Suprapubic skin (tissue), 4 donors: ENCODE measurements at places on chromosomes 5 and 9. TPM values are rescaled to one million over a fixed set of nuclear protein-coding genes. Genes with fewer than 3 reads are reported as not detected.

GRCh38 chr5:143511736-143512135 is 108.2 kb upstream of the NR3C1 start:
- H3K4me3 ChIP-seq, result no peak overlapping the region
- H3K36me3 ChIP-seq, result no peaks in the 10 kb centered on the region
- no peak overlapping the region for H3K27ac ChIP-seq
- H3K4me1 ChIP-seq, result peaks cover 13% of the 10 kb centered on the region

DNA sequence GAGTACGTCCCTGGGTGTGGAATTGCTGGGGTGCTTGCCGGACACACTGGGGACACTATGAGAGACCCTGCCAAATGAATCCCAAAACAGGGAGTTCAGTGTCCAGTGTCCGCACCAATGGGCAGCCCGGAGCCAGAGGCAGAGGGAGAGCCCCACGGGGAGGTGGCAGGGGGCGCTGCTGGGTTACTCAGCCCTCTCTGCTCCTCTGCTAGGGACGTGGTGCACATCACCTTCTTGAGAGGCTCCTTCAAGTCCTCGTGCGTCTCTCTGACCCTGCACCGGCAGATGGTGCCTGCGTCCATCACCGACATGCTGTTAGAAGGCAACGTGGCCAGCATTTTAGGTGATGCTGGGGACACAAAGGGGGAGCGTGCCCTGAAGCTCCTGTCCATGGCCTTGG is 20.8 kb downstream of the STKLD1 start:
- H3K27me3 ChIP-seq, result peaks cover 21% of the 10 kb centered on the region
- no peaks in the 10 kb centered on the region for H3K36me3 ChIP-seq
- no peak overlapping the region for H3K4me3 ChIP-seq

DNA sequence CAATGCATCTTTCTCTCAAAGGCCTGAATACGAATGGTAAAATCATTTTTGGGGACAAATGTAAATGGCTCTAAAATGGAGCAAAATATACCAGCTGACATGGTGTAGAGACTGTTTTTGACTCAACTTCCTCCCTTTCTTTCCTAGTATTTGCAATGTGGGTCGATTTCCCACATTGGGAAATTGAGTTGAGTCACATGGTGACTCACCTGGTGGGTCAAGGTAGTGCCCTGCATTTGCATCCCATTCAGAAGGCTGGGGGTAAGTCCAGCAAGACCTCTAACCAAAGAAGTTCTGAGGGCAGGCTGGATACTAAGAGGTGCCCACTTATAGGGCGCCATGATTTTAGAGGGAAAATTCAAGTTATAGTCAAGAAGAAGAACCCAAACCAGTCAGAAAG is 179.6 kb upstream of the MPDZ start:
- DNase-seq, result no peak
- H3K4me1 ChIP-seq, result no peaks in the 10 kb centered on the region
- H3K4me3 ChIP-seq, result no peak overlapping the region

DNA sequence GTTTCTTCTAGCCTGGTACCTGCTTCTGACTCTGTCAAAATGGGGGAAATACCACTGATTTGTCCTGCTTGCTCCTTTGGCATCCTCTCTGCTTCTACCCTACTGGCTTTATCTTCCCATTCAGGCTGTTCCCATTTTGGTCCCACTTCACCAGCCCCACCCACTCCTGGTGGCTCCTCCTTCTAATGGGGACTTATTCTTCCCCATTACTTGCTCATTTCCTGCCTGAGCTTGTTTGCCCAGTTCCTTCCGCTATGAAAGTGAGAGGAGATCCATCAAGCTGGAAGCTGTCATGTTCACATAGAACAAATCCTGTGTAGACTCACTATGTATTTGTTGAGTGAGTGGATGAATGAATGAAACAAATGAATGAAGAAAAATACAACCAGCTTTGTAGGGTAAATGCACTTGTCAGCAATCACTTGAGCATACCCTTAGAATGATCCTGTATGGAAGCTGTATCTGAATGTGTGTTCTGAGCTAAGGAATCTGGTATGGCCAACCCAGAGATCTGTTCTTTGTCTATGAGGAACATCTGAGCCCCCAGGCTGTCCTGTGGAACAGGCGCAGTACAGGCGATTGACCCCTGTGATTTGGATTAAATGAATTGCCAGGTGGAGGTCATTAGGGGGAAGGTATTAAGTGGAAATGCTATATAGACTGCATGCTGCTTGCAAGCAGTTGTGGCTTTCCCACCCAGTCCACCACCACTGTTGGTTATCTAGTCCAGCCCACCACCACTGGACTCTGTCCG is 89.5 kb downstream of the APBA1 start:
- no peak for DNase-seq
- H3K27me3 ChIP-seq, result no peaks in the 10 kb centered on the region
- H3K27ac ChIP-seq, result no peak overlapping the region
- no peaks in the 10 kb centered on the region for H3K36me3 ChIP-seq
- H3K4me1 ChIP-seq, result peaks cover 8% of the 10 kb centered on the region
- H3K4me3 ChIP-seq, result no peak overlapping the region

DNA sequence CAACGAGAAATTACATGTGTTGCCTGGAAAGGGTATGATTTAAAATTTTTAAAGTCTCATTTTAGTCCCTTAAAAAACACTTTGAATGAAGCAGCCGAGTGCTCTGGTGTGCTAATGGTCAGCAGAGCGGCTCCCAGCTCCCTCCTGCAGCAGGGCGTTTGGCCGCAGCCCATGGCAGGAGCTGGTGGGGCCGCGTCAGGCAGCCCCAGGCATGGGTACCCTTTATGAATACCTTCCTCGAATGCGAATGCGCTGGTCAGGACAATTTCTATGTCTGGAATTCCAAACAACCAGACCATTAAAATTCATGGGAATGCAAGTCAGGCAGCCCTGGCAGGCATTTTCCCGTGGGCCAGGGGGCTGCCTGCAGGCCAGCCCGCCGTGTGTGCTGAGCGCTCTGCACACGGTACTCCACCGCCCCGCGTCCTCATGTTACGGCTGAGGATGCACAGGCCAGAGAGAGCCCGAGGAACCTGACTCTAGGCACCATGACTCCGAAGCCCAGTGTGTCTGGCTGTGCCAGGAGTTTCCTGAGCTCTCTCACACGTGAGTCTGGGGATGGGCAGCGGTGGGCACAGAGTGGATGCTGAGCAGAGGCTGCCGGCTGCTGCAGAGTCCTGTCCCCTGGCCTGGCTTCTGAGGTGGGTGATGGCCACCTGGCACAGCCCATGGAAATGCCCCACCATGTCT is 123.7 kb downstream of the WNK2 start:
- no peak for DNase-seq
- H3K36me3 ChIP-seq, result peaks cover 4% of the 10 kb centered on the region
- no peaks in the 10 kb centered on the region for H3K27me3 ChIP-seq
- no peak overlapping the region for H3K4me3 ChIP-seq
- no peak overlapping the region for H3K27ac ChIP-seq

- no peaks in the 10 kb centered on the region for H3K36me3 ChIP-seq
- no peak overlapping the region for H3K4me3 ChIP-seq
Observed at GRCh38 chr5:157050050-157050449, 8.9 kb downstream of the HAVCR1 start.

The CCDC192 gene
- 3.1 TPM for total RNA-seq

GRCh38 chr5:54832858-54833257 is 152.5 kb downstream of the ESM1 start:
- no peak for DNase-seq
- H3K27ac ChIP-seq, result no peak overlapping the region
- H3K4me1 ChIP-seq, result peaks cover 3% of the 10 kb centered on the region

- peaks cover 7% of the 10 kb centered on the region for H3K4me1 ChIP-seq
- no peak for DNase-seq
- no peaks in the 10 kb centered on the region for H3K27me3 ChIP-seq
- H3K36me3 ChIP-seq, result no peaks in the 10 kb centered on the region
- no peak overlapping the region for H3K27ac ChIP-seq
- no peak overlapping the region for H3K4me3 ChIP-seq
Observed at GRCh38 chr9:70902692-70903131, 218.7 kb downstream of the TRPM3 start.

The GKAP1 gene
- 6.3 TPM for total RNA-seq

GRCh38 chr9:136499071-136499934 is 16.5 kb upstream of the SEC16A start:
- H3K36me3 ChIP-seq, result peaks cover 97% of the 10 kb centered on the region
- H3K4me3 ChIP-seq, result no peak overlapping the region
- H3K27me3 ChIP-seq, result no peaks in the 10 kb centered on the region
- H3K27ac ChIP-seq, result no peak overlapping the region
- H3K4me1 ChIP-seq, result no peaks in the 10 kb centered on the region
- no peak for DNase-seq

- DNase-seq, result no peak
- H3K27ac ChIP-seq, result no peak overlapping the region
- H3K36me3 ChIP-seq, result no peaks in the 10 kb centered on the region
- no peak overlapping the region for H3K4me3 ChIP-seq
- no peaks in the 10 kb centered on the region for H3K27me3 ChIP-seq
- no peaks in the 10 kb centered on the region for H3K4me1 ChIP-seq
Observed at GRCh38 chr5:19917588-19918122, 70.3 kb downstream of the CDH18 start.

GRCh38 chr5:158590746-158591300 is 508.9 kb downstream of the EBF1 start:
- no peak overlapping the region for H3K4me3 ChIP-seq
- peaks cover 4% of the 10 kb centered on the region for H3K27me3 ChIP-seq
- no peaks in the 10 kb centered on the region for H3K36me3 ChIP-seq
- no peak overlapping the region for H3K27ac ChIP-seq
- no peaks in the 10 kb centered on the region for H3K4me1 ChIP-seq

The BSPRY gene
- 37.3 TPM for total RNA-seq

DNA sequence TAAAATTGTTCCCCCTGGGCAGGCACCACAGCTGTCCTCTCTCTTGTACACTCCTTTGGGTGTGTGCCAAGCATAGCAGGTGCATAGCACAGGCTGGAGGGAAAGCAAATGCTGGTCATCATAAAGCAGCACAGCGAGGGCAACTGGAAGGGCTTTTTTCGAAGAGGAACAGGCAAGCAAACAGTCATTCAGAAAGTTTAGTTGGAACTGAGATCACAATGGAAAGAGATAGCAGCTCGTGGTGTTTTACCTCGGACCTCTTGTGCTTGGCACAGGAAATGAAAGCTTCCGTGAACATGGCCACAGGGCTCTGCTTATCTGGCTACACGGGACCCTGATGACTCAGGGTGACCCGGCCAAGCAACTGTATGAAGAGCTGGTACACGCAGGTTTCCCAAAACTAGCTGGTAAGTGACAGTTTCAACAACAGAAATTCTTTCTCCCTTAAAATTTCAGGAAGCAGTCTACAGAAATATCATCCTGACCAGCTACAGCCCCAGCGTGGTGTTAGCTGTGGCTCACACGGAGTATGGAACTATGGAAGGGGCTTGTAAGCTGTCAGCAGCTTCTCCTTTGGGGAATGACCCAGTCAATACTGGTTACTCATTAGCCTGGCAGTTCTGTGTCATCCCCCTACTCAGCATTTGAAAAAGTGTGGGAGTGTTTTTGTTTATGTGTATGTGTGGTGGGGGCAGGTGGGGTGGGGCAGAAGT is 48.1 kb downstream of the POC5 start:
- peak overlapping the region; percentile 3 for H3K4me3 ChIP-seq
- no peaks in the 10 kb centered on the region for H3K27me3 ChIP-seq
- peaks cover 7% of the 10 kb centered on the region for H3K4me1 ChIP-seq
- peak overlapping the region; percentile 60 for H3K27ac ChIP-seq

GRCh38 chr5:148437249-148437648 is 53.5 kb downstream of the FBXO38 start:
- no peaks in the 10 kb centered on the region for H3K4me1 ChIP-seq
- H3K36me3 ChIP-seq, result peaks cover 76% of the 10 kb centered on the region
- H3K27me3 ChIP-seq, result no peaks in the 10 kb centered on the region
- no peak overlapping the region for H3K4me3 ChIP-seq

- no peak for DNase-seq
- no peak overlapping the region for H3K4me3 ChIP-seq
- no peaks in the 10 kb centered on the region for H3K27me3 ChIP-seq
- no peaks in the 10 kb centered on the region for H3K4me1 ChIP-seq
- H3K27ac ChIP-seq, result no peak overlapping the region
Observed at GRCh38 chr9:88026118-88026479, 51.8 kb upstream of the CDK20 start.

DNA sequence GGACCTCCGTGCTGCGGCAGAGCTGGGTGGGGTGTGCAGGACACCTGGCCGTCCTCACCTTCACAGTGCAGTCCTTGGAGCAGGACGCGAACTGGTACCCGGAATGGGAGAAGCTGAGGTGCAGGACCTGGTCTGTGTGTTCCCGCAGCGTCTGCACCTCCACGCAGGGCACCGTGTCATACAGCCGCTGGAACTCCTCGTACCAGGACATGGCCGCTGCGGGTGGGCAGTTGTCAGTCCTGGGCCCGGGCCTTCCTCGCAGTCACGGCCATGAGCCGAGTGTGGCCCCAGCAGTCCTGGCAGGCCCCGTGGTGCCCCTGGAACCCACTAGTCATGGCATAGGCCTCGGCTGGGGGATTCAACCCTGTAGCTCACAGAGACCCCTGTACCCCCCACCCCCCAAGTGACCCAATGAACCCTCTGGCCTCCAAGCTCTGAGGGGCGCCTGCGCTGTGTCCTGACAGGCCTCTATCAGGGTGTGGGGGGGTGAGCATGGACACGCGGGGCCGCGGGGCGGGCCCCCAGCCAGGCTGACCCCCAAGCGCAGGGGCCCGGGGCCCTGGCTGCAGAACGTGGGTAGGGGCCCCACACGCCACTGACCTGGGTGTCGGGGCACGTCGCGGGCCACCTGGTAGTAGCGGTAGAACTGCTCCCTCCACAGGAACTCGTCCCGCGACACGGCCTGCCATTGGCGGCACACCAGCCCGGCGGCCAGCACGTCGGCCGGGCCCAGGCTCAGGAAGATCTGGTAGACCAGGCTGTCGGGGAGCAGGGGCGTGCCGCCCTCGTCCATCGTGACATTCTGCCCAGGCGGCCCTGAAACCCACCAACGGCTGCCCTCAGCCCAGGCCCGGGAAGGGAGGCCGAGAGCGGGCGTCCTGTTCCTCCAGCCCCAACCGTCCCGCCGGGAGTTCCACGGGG is 987 bp downstream of the FBXW5 start:
- peaks cover 35% of the 10 kb centered on the region for H3K4me1 ChIP-seq
- peak overlapping the region; percentile 83 for H3K4me3 ChIP-seq
- peak; percentile 79 for DNase-seq
- no peaks in the 10 kb centered on the region for H3K27me3 ChIP-seq

The SLC34A1 gene
- total RNA-seq, result 0.29 TPM

The IL13 gene
- 1.4 TPM for total RNA-seq

The ANKRD31 gene
- 0.19 TPM for total RNA-seq

DNA sequence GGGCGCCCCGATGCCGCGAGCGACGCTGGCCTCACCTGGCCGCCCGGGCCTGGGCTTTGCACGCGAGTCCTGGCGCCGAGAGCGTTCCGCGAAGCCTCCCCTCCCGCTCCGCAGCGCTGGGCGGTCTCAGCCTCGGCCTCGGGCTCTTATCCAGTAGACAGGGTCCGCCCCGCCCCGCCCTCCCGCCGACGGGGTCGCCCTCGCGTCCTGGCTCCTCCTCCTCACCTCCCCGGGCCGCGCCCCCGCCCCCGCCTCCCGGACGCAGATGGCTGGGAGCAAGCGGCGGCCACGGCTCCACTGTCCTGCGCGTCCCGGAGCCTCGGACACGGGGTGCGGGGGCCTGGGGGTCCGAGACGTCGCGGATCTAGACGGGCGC is at the start of gene SLC6A3:
SLC6A3 (minus strand) TSS at position 128 of the 376 bp plus-strand sequence. CDS start 2,243 bp downstream, outside the sequence.
- H3K4me3 ChIP-seq, result peak within 1 kb of the TSS; percentile 34
- H3K27ac ChIP-seq, result no peak within 1 kb of the TSS
- H3K27me3 ChIP-seq, result peaks cover 75% of the 10 kb centered on the region
- no peaks in the 10 kb centered on the region for H3K36me3 ChIP-seq
- peak; percentile 76 for DNase-seq
